AML-193 (cell line): ENCODE measurements at places on chromosomes 7 and 10.

- no peak for DNase-seq
Measured at GRCh38 chr7:122010116-122010515, 133.9 kb downstream of the AASS start.

DNA sequence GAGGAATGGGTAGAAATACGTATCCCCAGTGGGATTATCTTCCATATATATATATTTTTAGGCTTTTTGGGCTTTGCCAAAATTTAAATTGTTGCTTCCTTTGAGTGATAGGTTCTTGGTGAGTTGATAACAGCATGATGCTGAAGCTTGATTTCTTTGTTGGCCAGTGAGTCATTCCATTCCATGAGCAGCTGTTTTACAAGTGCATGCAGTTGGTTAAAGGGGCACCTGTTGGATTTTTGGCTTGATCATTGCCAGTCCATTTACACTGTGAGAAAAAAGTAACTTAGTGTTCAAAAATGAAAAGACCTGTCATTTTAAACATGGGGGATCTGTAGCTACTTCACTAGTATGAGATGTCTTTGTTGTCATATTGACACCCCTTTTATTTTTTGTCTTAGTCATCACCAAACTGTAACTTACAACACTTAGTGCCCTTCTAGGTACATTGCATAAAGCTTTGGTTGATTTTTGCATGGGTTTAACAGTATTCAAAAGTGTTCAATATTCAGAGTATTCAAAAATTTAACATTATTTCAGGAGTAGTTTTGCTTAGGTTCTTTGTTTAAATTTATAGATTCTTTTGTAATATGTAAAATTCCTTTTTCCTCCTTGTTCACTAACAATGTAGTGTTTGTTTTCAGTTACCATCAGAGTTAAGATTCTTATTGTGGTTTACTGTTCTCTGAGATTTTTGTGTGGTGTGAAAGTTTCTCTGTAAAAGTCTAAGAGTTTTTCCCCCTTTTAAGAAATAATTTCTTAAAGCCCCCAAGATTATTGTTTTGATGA, 8.8 kb downstream of the AKAP9 start:
- DNase-seq = no peak

- no peak for DNase-seq
Measured at GRCh38 chr10:75061709-75062505, 49.5 kb upstream of the SAMD8 start.

DNA sequence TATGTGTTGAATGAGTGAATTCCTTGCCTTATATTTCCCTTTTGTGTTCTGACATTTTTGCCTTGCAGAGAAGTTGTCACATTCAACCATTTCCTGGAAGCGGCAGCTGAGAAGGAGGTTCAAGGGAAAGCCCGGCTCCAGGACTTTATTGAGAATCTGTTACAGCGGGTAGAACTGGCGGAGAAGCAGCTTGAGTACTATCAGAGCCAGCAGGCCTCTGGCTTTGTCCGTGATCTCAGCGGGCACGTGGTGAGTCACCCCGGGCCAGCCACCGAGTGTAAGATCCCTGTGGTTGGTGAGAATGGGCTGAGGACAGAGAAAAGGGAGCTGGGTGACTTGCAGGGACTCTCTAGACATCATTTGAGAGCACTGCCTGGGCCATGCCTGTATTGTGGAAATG, 14.2 kb downstream of the ZNF365 start:
- no peak for DNase-seq
